ENCODE measurements at places on chromosomes 11 and 22. TPM values are rescaled to one million over a fixed set of nuclear protein-coding genes. Genes with fewer than 3 reads are reported as not detected.

Gene BBOX1
- not detected for total RNA-seq

Gene GALR3
- total RNA-seq: not detected

Gene CREBZF
- total RNA-seq: 53.5 TPM

Gene MN1
- 0.23 TPM for total RNA-seq

Gene HBB
- total RNA-seq: not detected

Gene ST3GAL4
- 9.0 TPM for total RNA-seq

Gene DGAT2
- 1.9 TPM for total RNA-seq

Gene PDE2A
- total RNA-seq: 0.41 TPM

Gene RAB30
- 9.4 TPM for total RNA-seq

Gene CHKB
- total RNA-seq: 105 TPM

Gene SLC15A3
- 1.2 TPM for total RNA-seq

Gene APLNR
- total RNA-seq: not detected

Gene CYP2D6
- total RNA-seq: 5.8 TPM

Gene VPREB1
- not detected for total RNA-seq

Gene NAALAD2
- total RNA-seq: not detected

Gene HTR3A
- not detected for total RNA-seq

Gene PTPRJ
- 64.2 TPM for total RNA-seq

Gene OVCH2
- not detected for total RNA-seq

Gene KRTAP5-8
- not detected for total RNA-seq

Gene FDXACB1
- total RNA-seq: 4.8 TPM

Gene P2RY6
- not detected for total RNA-seq

Gene MS4A8
- total RNA-seq: not detected

Gene ADORA2A
- 14.1 TPM for total RNA-seq

Gene BCO2
- 1.4 TPM for total RNA-seq

Gene TSPAN18
- total RNA-seq: 24.6 TPM

Gene LRRN4CL
- total RNA-seq: 0.32 TPM

Gene C2CD2L
- 29.9 TPM for total RNA-seq

Gene ISX
- total RNA-seq: not detected

Gene PLCB3
- total RNA-seq: 12.7 TPM

Gene NRXN2
- total RNA-seq: 0.05 TPM

Gene RANGAP1
- total RNA-seq: 101 TPM

Gene PAMR1
- total RNA-seq: not detected

Gene PANX3
- total RNA-seq: not detected

Gene UBQLN3
- total RNA-seq: not detected

Gene NOX4
- not detected for total RNA-seq

Gene KCNK7
- total RNA-seq: 1.7 TPM

Gene TXNRD2
- total RNA-seq: 21.7 TPM

Gene TREH
- total RNA-seq: not detected

Gene MRPL23
- 73.8 TPM for total RNA-seq

Gene SLC22A25
- total RNA-seq: not detected

Gene GRIA4
- total RNA-seq: not detected

Gene SMTNL1
- not detected for total RNA-seq

Gene ABCG4
- total RNA-seq: 0.48 TPM

Gene OR10A2
- not detected for total RNA-seq

Gene OR5B21
- 0.82 TPM for total RNA-seq

Gene ARHGAP8
- 0.52 TPM for total RNA-seq

Gene TLCD5
- total RNA-seq: 0.50 TPM

Gene NXPE1
- not detected for total RNA-seq

Gene MS4A3
- not detected for total RNA-seq

Gene TMEM121B
- 0.09 TPM for total RNA-seq

Gene BIRC2
- 28.2 TPM for total RNA-seq

Gene OR52I1
- total RNA-seq: not detected
